Fibroblast of lung (primary cell): ENCODE measurements at places on chromosomes 5 and 9. TPM values are rescaled to one million over a fixed set of nuclear protein-coding genes. Genes with fewer than 3 reads are reported as not detected.

DNA sequence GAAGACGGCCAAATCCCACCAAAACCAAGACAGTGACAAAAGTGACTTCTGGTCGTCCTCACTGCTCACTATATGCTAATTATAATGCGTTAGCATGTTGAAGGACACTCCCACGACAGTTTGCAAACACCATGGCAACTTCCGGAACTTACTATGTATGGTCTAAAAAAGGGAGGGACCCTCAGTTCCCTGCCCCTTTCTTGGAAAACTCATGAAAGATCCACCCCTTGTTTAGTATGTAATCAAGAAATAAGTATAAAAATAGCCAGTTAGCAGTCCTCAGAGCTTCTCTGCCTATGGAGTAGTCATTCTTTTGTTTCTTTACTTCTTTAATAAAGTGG lies 9.5 kb downstream of the FCN2 start:
- no peak for DNase-seq

TLX3 gene
- not detected in 2 replicates for polyA plus RNA-seq

DNA sequence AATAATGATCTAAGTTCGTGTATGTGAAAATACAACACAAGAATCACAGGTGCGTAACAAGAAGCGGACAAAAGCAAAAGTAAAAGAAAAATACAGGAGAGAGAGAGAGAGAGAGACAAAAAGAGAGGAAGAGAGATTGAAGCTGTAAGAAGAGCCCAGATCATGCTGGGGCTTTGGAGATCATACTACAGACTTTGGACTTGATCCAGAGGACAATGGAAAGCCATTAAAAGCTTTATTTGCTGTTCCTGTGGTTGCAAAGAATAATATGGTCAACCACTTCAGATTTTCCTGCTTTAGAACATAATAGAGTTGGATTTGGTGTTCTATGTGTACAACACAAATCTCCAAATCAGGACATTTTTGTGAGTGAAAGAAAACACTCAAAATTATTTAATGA lies 561.4 kb downstream of the CAAP1 start:
- DNase-seq: no peak

GRCh38 chr9:126615791-126616447 lies 2.2 kb downstream of the LMX1B start:
- DNase-seq: no peak

DNA sequence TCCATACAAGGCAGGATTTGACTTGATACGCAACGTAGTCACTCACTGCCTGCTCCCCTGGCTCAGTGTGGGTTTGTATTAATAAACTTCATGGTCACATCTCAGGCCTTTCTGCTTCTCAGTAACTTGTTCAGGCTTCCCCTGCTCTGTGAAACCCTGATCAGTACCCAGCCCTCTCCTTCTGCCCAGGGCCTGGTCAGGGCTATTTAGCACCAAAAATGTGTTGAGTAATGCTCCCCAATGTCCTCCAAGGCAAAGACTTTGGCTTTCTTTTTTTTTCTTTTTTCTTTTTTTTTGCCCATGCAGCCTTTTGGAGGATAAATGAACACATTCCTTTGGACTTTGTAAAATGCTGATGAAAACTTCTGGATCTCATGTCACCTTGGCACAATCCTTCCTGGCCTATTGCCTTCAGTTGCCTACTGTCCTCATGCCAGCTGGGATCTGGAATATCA lies 399.2 kb upstream of the KLF4 start:
- DNase-seq: peak; percentile 37

PCDHGB2 gene
- 2.3 and 5.7 TPM in 2 replicates for polyA plus RNA-seq

- peak; percentile 87 for DNase-seq
Measured at GRCh38 chr9:130276121-130276520, 10.6 kb downstream of the HMCN2 start.

DNA sequence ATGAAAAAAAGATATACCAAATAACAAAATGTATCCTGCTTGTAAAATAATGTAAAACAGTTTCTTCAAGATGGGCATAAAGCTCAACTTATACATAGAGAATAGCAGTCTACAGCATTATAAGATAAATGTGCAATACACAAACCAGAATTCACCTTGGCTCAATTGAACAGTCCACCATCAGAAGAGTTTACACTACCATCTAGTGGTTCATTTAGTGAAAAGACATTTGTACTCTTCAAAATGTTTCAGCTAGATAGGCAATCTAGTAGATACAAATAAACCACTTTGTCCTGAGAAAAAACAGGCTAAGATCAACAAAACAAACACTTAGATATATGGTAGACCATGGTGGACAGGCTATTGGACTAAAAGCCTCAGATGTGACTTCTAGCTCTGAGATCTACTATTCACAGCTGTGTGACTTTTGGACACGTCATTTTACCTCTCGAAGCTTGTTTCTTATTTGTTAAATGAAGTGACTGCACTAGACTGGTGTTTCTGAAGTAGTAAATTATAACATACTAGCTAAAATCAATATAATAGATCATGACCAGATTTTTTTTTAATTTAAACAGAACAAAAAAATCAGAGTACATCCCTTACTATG lies 22.1 kb upstream of the TPD52L3 start:
- peak; percentile 29 for DNase-seq

DNA sequence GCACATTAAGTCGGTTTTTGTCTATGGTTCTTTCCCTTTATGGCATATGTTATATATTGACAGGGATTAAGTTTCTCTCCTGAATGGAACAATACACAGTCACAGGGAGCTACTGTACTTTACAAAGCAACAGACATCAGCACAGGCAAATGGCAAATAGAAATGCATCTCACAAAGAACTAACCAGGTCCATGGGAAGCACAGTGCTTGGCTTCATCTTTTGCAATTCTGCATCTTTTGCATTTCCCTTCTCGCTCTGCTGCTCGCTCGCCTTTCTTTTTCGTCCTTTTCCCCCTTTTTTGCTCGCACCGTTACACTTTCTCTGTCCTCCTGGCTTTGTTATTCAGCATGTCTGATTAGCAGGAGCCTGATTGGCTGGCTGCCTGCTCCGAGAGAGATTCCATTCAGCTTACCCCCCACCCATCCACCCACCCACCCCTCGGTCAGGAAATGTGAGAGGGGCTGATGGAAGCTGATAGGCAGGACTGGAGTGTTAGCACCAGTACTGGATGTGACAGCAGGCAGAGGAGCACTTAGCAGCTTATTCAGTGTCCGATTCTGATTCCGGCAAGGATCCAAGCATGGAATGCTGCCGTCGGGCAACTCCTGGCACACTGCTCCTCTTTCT lies at the start of gene ADAMTSL1:
Gene ADAMTSL1 (plus strand): TSS at position 502 of the 628 bp plus-strand sequence. CDS start 80 bp downstream, at position 582.
- DNase-seq: peak; percentile 91

DNA sequence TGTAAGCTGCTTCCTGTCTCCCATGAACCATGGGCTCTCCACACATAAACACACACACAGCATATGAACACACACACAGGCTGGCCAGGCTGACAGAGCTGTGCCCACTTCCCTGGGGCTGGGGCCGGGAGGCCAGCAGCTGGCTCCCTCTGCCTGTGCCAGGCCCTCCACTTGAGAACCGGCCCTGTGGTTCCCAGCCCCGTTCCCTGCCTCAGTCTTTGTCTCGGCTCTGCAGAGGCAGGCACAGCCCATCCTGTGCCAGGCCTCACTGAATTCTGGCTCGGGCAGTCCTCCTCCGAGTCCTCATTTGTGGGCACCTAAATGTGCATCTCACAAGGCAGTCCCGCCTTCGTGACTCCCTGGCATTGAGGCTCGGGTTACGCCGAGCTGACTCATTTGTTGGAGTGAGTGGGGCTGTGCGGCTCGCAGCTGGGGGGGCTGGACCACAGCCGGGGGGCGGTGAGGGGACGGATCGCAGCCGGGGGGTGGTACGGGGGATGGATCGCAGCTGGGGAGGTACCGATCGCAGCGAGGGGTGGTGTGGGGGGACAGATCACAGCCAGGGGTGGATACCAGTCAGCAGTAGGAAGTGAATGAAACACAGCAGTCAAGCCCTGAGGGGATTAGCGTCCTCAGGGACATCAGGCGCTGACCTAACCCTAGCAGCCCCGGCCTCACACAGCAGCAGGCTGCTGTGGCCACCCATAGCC lies 72.3 kb downstream of the PSMB7 start:
- DNase-seq: peak; percentile 92

DNA sequence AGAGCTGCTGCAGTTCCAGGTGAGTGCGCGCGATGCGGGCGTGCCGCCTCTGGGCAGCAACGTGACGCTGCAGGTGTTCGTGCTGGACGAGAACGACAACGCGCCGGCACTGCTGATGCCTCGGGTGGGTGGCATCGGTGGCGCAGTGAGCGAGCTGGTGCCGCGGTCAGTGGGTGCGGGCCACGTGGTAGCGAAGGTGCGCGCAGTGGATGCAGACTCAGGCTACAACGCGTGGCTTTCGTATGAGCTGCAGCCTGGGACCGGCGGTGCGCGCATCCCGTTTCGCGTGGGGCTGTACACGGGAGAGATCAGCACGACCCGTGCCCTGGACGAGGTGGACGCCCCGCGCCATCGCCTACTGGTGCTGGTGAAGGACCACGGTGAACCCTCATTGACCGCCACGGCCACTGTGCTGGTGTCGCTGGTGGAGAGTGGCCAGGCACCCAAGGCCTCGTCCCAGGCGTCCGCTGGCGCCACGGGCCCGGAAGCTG lies 2.0 kb downstream of the PCDHA3 start:
- no peak for DNase-seq
